ENCODE measurements at places on chromosomes 1 and 21.

- peak; percentile 76 for DNase-seq
Measured at GRCh38 chr1:116514708-116515525, 55.9 kb downstream of the CD58 start.

DNA sequence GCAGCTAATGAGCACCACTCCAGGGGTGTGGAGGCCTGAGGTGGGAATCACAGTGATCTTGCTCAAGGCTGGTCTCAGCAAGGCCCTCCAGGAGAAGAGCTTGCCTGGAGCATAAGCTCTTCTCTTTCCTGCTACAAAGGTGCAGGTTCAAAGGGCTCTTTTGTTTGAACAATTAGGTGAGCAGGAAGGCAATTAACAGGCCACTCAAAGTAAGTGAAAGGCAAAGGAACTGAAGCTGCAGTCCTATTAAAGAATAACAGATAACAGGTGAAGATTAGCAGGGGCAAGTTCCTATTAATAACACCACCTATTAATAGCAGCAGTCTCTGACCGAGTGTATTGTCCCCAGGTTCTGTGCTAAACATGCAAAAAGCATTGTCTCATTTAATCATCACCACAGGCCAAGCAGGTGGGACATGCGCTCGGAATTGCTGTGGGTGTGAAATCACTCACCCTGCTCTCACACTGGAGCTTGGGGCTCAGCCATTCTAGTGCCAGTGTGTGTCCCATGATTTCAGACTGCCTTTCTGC, 113.8 kb downstream of the RHOU start:
- DNase-seq: no peak

- DNase-seq: no peak
Measured at GRCh38 chr1:68225781-68226180, 6.5 kb downstream of the WLS start.

DNA sequence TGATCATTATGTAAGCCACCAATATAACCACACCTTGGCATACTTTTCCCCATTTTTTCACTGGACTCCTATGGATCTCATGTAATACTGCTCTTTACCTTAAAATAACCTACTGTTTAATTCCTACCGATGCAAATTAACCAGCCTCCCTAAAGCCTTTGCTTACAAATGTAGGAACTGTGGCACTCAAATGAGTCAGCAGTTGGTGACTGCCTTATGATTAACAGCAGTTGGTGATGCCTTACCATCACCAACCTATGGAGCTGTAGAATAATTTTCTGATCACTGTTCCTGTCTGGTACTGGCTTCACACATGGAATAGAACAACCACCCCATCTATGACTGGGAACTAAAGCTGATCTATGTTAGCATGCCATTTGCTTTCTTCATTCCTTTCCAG, 7.8 kb upstream of the NUDT17 start:
- DNase-seq: no peak

- no peak for DNase-seq
Measured at GRCh38 chr1:117359561-117360289, 7.5 kb upstream of the MAN1A2 start.

DNA sequence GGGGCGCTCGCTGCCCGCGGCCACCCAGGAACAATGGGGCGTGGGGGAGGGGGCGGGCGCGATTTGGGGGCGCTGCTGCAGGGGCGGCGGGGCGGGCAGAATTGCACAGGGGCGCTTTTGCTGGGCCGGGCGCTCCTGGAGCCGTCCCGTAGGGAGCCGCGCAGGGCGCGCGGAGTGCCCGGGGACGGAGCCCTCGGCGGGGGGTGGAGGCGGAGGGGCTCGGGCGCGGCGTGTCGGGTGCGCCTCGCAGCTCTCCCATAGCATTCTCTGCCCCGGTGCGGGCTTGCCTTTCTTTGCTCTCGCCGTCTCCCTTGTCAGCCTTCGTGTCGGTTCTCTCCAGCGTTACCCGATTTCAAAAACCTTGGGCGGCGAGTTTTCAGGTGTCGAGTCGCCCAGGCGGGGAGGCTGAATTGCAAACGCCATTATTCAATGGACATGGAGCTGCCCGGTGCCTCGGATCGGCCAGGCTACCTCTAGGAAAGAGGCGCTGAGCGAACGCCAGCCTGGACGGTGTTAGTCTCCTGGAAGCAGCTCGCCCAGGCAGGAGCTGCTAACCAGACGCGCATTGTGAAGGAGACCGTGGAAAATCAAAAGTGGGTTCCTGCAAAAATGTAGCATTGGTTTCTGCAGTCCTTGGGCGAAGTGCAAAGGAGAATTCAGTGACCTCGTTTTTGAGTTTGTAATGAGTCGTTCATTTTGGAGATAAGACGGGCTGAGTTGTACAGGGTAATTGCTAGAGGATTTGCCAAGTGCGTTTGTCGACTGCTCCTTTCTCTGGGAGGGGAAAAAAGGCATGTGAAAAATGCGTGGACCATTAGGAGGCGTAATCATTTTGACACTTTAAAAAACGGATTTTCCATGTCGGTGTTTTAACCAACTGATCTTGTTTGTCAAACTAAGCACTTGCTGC, 626 bp downstream of the CXADR start:
- no peak for DNase-seq

- DNase-seq: no peak
Measured at GRCh38 chr1:232249339-232249738, 380.6 kb downstream of the SIPA1L2 start.

DNA sequence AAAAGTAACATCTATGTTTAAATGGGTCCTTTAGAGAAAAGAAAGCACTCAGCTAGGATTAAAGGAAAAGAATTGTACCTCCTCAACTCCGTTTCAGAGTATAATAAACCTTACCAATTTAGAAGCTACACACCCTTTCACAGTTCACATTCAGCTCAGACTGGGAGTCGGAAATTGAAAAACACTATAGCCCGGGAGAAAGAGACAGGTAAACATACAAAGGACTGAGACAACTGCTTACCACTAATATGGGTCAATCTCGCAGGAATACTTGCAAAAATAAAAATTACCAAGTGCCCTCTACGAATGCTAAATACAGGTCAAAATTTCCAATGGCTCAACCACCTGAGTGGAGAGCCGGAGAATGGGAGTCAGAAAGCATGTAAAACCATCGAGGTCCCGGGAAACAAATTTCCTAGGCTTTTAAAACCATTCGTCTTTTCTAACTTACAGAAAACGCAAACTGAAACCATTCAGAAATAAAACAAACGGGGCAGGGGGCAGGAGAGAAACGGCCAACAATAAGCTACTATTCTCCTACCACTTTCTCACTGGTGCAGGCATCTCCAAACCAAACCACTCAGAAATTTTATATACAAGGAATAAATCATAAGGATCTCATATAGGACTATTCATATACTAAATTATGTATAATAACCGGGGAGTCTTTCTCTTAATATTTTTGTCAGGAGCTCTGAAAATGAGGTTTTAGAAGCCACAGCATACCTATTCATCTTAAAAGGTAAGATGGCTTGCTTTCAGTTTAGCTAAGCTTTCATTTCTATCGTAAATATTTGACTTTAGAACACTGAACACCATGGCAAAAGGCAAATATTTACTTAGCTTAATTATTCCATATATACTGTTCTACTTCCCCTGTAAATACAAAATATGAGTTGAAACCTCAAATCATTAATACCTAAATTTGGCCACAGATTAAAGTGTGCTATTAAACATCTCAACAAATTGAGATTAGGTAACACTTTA, 136.5 kb downstream of the RERE start:
- DNase-seq: no peak

DNA sequence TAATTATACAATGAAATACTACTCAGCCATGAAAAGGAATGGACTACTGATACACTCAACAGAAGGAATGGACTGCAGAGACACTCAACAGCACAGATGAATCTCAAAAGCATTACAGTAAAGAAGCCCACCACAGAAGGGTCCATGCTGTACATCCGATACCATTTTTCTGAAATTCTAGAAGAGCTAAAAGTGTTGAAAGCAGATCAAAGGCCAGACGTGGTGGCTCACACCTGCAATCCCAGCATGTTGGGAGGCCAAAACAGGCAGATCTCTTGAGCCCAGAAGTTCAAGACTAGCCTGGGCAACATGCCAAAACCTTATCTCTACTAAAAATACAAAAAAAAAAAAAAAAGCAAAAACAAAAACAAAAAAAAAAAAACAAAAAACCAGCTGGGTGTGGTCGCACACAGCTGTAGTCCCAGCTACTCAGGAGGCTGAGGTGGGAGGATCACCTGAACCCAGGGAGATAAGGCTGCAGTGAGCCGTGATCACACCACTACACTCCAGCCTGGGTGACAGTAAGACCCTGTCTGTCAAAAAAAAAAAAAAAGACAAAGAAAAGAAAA, 15.5 kb downstream of the PPP1R15B start:
- DNase-seq: no peak

DNA sequence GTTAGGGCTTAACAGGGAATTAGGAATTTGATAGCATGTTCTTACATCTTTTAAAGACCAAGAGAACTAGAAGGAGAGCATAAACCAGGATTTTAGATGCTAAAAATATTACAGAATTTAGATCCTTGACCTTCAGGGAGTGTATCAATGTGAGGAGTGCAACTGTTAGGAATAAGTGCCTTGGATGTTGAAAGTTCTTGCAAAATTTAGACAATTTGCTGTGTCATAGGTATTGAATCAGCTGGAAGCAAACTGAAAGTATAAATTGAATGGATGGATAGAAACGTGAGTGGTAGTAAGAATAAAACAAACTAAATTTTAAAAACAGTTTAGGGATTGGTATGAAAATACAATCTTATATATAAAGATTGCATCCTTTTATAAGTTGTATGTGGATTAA, 27.7 kb downstream of the PPP1R12B start:
- no peak for DNase-seq

- no peak for DNase-seq
Measured at GRCh38 chr1:203300441-203301330, 4.6 kb upstream of the BTG2 start.

- DNase-seq: no peak
Measured at GRCh38 chr1:225409051-225409450, 18.8 kb downstream of the LBR start.
